Skin of body (tissue), 3 donors: ENCODE measurements at places on chromosomes 7 and 10. TPM values are rescaled to one million over a fixed set of nuclear protein-coding genes. Genes with fewer than 3 reads are reported as not detected.

The SPDYE9 gene
- total RNA-seq: 0.10 TPM

DNA sequence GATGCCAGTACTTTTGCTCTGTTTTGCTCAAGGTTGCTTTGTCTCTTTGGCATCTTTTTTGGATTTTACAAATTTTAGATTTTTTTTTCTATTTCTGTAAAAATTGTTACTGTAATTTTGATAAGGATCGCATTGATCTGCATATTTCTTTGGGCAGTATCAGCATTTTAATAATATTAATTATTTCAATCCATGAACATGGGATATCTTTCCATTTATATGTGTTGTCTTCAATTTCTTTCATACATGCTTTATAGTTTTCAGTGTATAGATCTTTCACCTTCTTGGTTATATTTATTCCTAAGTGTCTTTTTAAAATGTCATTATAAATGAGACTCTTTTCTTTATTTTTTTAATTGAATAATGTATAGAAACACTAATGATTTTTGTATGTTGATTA, 301.6 kb upstream of the SEMA3D start:
- no peak for DNase-seq

GRCh38 chr7:26441611-26442277, 150.1 kb downstream of the SNX10 start:
- no peak for DNase-seq

- no peak for DNase-seq
Observed at GRCh38 chr10:110011681-110012080, 3.9 kb downstream of the ADD3 start.

DNA sequence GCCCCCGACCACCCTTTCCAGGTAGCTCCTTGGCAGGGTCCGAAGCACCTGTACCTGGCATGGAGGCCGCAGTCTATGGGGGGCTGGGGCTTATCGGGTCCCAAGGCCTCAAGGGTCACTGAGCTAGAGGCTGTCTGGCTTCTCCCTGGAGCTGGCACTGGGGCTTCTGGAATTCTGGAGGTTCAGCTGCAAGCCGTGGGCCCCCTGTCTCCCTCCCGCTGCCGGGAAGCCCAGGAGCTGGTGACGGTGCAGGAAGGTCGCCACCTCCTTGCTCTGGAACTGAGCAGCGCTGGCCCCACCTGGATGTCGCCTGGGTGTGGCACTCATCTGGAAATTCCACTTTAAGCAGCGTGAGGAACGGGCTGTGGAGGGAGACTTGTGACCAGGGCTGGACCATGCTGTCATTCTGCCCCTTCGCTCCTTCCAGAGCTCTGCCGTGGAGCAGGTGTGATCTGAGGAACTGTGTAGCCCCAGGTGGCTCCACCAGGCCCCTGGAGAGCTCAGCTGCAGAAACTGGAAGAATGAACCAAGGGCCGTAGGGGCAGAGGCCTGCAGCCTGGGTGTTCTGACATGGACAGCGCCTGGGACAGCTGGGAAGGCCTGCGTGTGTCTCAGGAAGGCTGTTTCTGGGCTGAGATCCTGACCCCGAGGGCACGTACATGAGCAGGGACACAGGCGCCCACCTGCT, 129.7 kb upstream of the PPP2R2D start:
- no peak for DNase-seq

DNA sequence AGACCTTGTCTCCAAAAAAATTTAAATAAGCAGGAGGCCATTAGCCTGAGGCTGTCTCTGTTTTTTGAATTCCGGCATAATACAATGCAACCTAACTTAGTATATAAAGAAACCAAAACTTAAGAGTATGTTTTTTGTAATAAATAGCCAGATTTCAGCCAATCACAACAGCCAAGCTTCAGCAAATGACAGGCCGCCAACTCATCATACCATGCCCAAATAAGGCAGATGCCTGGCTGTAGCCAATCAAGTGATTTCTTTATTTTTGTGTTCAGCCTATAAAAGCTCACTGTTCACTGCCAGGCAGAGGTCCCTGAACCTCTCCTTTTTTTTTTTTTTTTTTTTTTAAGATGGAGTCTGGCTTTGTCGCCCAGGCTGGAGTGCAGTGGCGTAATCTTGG, 12.7 kb upstream of the PURB start:
- no peak for DNase-seq

GRCh38 chr7:32153006-32153405, 82.8 kb upstream of the PDE1C start:
- DNase-seq: no peak

DNA sequence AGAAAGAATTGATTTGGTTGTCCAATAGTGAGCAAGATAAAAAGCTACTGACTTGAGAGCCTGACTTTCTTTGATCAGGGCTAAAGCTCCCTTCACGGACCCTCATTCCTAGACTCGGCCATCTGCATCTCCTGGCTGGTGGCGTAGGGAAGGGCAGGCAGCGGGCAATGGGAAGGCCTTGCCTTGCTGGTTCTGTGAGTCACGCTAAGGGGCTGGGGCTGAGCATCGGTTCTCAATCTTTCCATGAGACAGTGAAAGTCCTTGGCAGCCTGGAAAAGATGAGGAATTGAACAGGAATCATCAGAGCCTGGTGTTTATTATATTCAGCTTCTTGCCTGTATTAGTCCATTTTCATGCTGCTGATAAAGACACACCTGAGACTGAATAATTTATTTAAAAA, 475.3 kb downstream of the PLXNA4 start:
- DNase-seq: no peak

- DNase-seq: no peak
Observed at GRCh38 chr7:79458796-79459195, 5.3 kb upstream of the MAGI2 start.

The HIF1AN gene
- 13.0 TPM for total RNA-seq

GRCh38 chr10:102704915-102705314, 9.3 kb downstream of the ARL3 start:
- no peak for DNase-seq

The UNCX gene
- not detected for total RNA-seq

The TRIM50 gene
- total RNA-seq: 0.20 TPM
